Astrocyte (in vitro differentiated cells and primary cell): ENCODE measurements at places on chromosomes 16 and 17.

DNA sequence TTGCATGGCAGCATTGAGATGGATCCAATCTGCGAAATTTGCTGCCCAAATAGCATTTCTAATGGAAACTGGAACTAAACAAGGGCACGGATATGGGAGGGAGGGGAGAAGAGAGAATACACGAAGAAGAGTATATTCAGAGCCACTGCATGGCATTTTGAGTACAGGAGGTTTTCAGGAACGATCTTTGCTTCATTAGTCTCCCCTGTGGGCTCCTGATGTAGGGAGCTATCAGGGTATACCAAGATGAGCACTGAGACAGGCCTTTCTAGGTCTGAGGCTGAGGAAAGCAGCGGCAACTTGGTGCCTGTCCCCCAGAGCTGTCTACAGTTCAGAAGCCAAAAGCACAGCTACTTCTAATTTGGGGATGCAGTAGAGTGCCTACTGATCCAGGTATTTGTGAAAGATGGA lies 257.7 kb upstream of the PMFBP1 start:
- DNase-seq, result no peak

- peak; percentile 13 for DNase-seq
Measured at GRCh38 chr17:65495122-65496055, 66.1 kb downstream of the AXIN2 start.

DNA sequence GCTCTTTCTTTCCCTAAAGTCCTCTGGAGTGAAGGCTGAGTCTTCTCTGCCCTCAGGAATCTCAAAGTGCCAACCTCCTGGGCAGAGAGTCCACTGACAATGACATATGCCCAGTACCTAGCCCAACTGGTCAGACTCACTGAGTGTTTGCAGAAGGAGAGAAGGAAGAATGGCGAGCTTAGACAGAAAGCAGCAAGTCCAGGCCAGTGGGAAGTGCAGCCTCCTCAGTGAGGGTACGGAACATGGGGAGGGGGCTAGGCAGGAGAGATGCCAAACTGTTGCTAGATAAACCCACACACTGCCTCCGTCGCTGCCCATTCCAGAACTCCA lies 678 bp downstream of the EXOC7 start:
- no peak for DNase-seq

GRCh38 chr17:8420041-8420934 lies 15.4 kb upstream of the NDEL1 start:
- DNase-seq, result peak; percentile 45

- peak; percentile 6 for DNase-seq
Measured at GRCh38 chr16:72357910-72358309, 186.0 kb upstream of the PMFBP1 start.
